T-helper 1 cell treated with Interleukin-12 subunit alpha and Interleukin-12 subunit beta and Interleukin-4 antibody, amounts not matched to agents 30 ng/mL and 1 ng/mL, for 36 hours (primary cell): ENCODE measurements at places on chromosomes 12 and 14. TPM values are rescaled to one million over a fixed set of nuclear protein-coding genes. Genes with fewer than 3 reads are reported as not detected.

AQP6 gene
- total RNA-seq, result not detected in 2 replicates

ACVRL1 gene
- not detected in 2 replicates for total RNA-seq

BDKRB2 gene
- total RNA-seq, result not detected in 2 replicates

EIF2B1 gene
- 68.2 and 73.6 TPM in 2 replicates for total RNA-seq

NOVA1 gene
- 0.24 and 0.39 TPM in 2 replicates for total RNA-seq

CARMIL3 gene
- 2.3 and 3.2 TPM in 2 replicates for total RNA-seq

OR6C1 gene
- not detected in 2 replicates for total RNA-seq

ADGRD1 gene
- total RNA-seq, result 0.54 and 1.5 TPM in 2 replicates

CLEC4D gene
- not detected in 2 replicates for total RNA-seq
